Tibial nerve (tissue), 4 donors: ENCODE measurements at places on chromosomes 3 and 15. TPM values are rescaled to one million over a fixed set of nuclear protein-coding genes. Genes with fewer than 3 reads are reported as not detected.

DNA sequence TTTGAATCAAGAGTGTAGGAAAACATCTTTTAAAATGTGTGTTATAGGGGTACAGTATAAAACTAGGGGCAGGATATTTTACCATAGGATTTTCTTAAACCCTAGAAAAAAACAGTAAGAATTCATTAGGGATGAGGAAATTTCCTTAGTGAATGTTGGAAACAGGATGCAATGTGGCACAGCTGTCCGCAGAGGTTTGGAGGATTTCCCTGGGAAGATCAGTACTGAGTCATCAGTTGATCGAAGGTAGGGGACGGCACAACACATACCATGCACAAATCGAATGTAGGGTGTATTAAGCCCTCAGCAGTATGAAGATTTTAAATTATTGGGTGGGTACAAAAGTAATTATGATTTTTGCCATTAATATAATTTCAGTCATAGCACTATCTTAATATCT lies 49.9 kb downstream of the FNDC3B start:
- DNase-seq, result no peak
- no peaks in the 10 kb centered on the region for H3K4me1 ChIP-seq
- H3K27ac ChIP-seq, result no peak overlapping the region
- no peaks in the 10 kb centered on the region for H3K36me3 ChIP-seq

DNA sequence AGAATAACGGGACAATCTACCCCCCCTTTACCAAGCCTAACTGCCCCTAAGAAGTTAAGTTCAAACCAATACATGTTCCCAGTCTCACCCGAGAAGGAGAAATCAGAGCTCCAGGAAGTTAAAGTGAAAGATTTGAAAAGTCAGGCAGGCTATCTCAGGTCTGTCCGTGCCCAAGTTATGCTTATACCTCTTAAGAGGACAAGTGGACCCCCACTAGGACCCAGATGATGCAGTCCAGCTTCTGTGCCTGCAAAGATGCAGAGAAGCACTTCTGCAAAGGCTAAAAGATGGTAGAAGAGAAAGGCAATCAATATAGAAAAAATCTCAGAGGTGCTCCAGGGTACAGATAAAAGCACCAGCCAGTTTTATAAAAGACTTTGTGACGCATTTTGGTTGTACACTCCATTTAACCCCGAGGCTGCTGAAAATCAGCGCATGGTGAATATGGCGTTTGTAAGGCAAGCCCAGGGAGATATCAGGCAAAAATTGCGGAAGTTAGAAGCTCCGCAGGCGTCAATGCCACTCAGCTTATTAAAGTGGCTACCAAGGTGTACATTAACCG lies 9.8 kb upstream of the SLC9C1 start:
- DNase-seq, result no peak
- peak overlapping the region; percentile 37 for H3K4me3 ChIP-seq
- H3K36me3 ChIP-seq, result no peaks in the 10 kb centered on the region
- no peaks in the 10 kb centered on the region for H3K4me1 ChIP-seq
- H3K27me3 ChIP-seq, result no peaks in the 10 kb centered on the region
- peak overlapping the region; percentile 34 for H3K27ac ChIP-seq

DNA sequence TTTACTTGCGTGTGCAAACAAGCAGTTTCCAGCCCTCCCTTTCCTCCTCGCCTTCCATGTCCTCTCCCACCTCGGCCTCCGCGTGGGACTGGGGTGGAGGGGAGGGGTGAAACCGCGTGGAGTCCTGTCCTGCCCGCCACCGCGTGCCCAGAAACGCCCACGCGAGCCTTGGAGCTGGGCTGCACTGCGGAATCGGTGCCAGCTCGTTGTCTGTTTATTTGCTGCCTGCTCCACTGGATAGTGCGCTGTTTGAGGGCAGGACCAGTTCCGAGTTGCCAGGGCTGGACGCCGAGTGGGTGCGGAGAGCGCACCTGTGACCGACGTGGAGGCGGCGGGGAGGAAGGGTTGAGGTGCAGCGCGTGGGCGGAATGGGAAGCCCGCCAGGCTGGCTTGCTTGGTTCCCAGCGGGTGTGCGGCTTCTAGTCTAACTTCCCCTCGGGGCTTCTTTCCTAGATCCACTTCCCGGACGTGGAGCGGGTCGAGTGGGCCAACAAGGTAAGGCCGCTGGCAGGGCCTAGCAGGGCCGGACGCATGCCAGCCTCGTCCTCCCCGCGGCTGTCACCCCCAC lies 17.3 kb downstream of the ESYT3 start:
- no peaks in the 10 kb centered on the region for H3K27me3 ChIP-seq
- no peak overlapping the region for H3K27ac ChIP-seq
- H3K36me3 ChIP-seq, result no peaks in the 10 kb centered on the region

DNA sequence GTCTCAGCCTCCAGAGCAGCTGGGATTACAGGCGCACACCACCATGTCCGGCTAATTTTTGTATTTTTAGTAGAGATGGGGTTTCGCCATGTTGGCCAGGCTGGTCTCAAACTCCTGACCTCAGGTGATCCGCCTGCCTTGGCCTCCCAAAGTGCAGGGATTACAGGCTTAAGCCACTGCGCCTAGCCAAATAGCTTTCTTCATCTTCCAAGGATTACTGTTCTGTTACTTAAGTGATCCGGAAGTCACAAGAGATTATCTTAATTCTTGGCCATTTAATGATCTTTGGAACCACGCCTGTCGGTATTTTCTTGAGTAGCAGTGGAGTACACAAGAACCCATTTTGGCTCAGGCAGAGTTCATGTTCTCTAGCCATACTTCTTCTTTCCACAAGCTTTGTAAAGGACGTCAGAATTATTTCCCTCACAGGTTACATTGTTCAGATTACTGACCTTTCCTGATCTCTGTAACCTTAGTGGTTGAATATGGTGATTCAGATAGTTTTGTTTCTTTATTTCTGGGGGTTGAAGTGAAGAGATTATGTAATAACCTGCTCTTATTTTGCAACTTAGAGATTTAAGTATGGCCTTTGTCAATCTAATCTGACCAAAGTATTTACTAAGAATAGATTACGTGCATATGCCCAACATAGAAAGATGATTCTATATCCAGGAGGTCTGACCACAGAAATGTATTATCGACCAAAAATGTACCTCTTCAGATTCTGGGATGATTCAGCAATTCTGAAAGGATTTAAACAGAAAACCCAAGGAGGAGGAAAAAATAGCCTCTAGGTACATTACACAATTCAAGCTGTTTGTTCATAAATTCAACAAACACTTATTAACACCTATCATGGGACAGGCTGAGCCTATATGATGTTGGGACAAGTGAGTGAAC lies 132.2 kb downstream of the GREM1 start:
- H3K4me1 ChIP-seq, result no peaks in the 10 kb centered on the region
- no peaks in the 10 kb centered on the region for H3K27me3 ChIP-seq
- no peaks in the 10 kb centered on the region for H3K36me3 ChIP-seq
- H3K27ac ChIP-seq, result no peak overlapping the region
- DNase-seq, result no peak

DNA sequence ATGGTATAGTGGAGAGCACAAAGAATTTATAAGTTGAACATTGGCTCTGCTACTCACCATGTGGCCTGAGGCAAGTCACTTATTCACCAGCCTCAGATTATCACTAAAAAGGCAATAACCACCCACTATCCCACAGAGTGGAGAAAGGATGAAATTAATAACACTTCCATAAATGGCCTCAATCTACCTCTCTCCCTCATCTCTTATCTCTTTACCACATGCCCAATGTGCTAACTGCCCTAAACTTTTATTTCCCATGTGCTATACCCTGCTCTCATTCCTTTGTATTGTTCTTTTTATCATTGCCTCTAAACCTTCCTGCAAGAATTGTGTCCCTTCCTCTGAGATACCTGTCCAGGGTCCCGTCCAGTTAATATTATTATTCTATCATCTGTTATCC lies 26.0 kb downstream of the SLC12A6 start:
- H3K36me3 ChIP-seq, result no peaks in the 10 kb centered on the region
- H3K27ac ChIP-seq, result no peak overlapping the region
- no peak overlapping the region for H3K4me3 ChIP-seq
- no peaks in the 10 kb centered on the region for H3K27me3 ChIP-seq
- DNase-seq, result no peak
- no peaks in the 10 kb centered on the region for H3K4me1 ChIP-seq

DNA sequence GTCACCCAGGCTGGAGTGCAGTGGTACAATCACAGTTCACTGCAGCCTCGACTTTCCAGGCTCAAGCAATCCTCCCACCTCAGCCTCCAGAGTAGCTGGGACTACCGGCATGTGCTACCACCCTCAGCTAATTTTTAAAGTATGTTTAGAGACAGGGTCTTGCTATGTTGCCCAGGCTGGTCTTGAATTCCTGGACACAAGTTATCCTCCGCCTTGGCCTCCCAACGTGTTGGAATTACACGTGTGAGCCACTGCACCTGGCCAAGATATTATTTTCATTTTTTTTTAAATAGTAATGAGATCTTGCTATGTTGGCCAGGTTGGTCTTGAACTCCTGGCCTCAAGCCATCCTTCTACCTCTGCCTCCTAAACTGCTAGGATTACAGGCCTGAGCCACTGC lies 4.4 kb upstream of the MPI start:
- no peak for DNase-seq
- no peak overlapping the region for H3K27ac ChIP-seq
- no peak overlapping the region for H3K4me3 ChIP-seq

DNA sequence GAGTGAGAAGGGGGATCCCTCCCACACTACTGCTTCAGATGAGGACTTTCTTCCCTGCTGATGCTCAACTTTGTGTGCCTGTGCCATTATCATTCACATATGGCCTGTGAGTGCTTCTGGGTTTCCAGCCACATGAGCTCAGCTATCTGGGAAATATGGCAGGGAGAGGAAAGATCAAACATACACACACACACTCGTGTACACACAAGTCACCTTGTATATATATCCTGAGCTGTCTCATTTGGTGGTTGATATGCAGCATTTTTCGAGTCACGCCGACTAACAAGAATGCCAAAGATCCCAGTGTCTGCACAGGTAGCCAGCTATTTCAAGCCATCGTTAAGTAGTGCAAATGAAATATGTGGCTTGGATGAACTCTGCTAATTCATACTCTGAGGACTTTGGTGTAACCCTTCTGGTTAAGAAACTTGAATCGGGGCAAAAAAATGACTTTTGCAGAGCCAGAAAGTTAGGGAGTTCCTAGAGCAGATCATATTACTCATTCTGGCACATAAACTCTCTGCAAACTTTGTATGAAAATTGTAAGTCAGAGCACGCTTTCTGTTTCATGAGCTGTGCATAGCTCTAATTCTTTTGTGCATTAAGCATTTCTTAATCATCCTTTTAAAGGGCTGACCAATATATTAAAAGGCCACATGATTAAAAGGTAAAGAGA lies 24.9 kb upstream of the WNT5A start:
- no peak overlapping the region for H3K27ac ChIP-seq
- H3K36me3 ChIP-seq, result no peaks in the 10 kb centered on the region
- H3K4me3 ChIP-seq, result no peak overlapping the region
- peaks cover 12% of the 10 kb centered on the region for H3K27me3 ChIP-seq

GRCh38 chr3:175885231-175885766 lies 1026.2 kb downstream of the NAALADL2 start:
- DNase-seq, result no peak
- no peaks in the 10 kb centered on the region for H3K27me3 ChIP-seq
- H3K27ac ChIP-seq, result no peak overlapping the region
- no peaks in the 10 kb centered on the region for H3K4me1 ChIP-seq

DNA sequence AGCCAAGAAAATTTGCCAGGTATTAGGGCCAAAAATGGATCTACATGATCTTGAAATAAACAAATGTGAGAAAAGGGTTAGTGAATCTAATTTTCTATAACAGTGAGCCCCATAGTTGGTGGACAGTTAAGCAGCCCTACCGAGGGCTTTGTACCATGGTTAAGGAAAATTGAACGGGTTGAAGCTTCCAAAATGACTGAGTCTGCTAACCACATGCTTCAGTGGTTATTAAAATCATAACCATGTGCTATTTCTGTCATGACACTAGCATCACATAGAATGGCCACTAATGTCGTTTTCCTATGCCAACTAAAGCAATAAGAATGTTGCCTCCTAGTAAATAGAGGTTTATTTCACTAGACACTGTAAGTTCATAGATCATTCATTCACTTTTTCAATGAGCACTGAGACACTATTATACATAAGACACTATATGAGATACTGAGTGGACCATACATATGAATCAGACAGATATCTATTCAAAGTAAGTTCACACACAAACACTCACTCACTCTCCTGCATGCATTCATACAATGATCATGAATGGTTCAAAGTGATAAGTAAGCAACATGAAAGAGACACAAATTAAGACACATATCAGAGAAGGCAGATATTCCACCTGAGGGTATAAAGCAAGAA lies 4.3 kb downstream of the SST start:
- H3K27me3 ChIP-seq, result no peaks in the 10 kb centered on the region
- no peaks in the 10 kb centered on the region for H3K4me1 ChIP-seq
- no peaks in the 10 kb centered on the region for H3K36me3 ChIP-seq

- H3K4me1 ChIP-seq, result peaks cover 13% of the 10 kb centered on the region
- H3K36me3 ChIP-seq, result no peaks in the 10 kb centered on the region
- H3K27me3 ChIP-seq, result no peaks in the 10 kb centered on the region
Measured at GRCh38 chr3:151169262-151169947, 33.6 kb downstream of the GPR171 start.

GRCh38 chr15:75201616-75202250 lies at the start of gene C15orf39:
Gene C15orf39, plus strand, starts transcription at chr15:75201882. Its CDS starts 4,167 bp downstream, at chr15:75206049.
- peak within 1 kb of the TSS; percentile 96 for H3K4me3 ChIP-seq
- H3K27ac ChIP-seq, result peak within 1 kb of the TSS; percentile 97
- H3K4me1 ChIP-seq, result no peaks in the 10 kb centered on the region
- peaks cover 4% of the 10 kb centered on the region for H3K36me3 ChIP-seq

GRCh38 chr3:14537590-14538450 lies 2.3 kb downstream of the GRIP2 start:
- no peak overlapping the region for H3K27ac ChIP-seq
- no peak for DNase-seq
- no peaks in the 10 kb centered on the region for H3K36me3 ChIP-seq
- no peaks in the 10 kb centered on the region for H3K4me1 ChIP-seq
- no peaks in the 10 kb centered on the region for H3K27me3 ChIP-seq

- peaks cover 21% of the 10 kb centered on the region for H3K4me1 ChIP-seq
- no peak overlapping the region for H3K4me3 ChIP-seq
- peak overlapping the region; percentile 74 for H3K27ac ChIP-seq
- H3K36me3 ChIP-seq, result no peaks in the 10 kb centered on the region
- no peak for DNase-seq
Measured at GRCh38 chr15:30065025-30065801, 17.5 kb upstream of the GOLGA8J start.

DNA sequence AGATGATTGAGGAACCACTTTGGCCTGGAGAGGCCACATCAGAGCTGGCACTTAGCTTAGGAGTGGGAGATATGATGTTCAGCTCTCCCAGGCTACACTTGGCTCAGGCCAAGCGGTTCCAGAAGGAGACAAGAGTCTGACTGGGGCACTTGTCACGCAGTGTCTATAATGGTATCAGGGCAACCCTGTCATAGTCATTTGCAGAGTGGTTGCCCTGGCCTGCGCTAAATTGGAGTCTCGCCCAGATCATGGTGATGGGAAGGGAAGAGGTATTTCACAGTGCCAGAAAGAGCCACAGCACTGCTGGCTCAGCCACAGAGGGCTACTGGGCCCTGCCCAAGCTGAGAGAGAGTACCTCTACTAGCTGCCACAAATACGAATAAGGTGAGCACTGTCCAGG lies 186.9 kb upstream of the CRBN start:
- H3K27me3 ChIP-seq, result no peaks in the 10 kb centered on the region

- peak overlapping the region; percentile 98 for H3K4me3 ChIP-seq
- H3K36me3 ChIP-seq, result no peaks in the 10 kb centered on the region
- peak overlapping the region; percentile 73 for H3K27ac ChIP-seq
Measured at GRCh38 chr3:184133840-184134745, 1.1 kb upstream of the EIF2B5 start.

Gene OR5K2
- total RNA-seq, result not detected

Gene MCCC1
- total RNA-seq, result 47.3 TPM

Gene GATM
- 334 TPM for total RNA-seq

Gene P2RY1
- 7.5 TPM for total RNA-seq
